Umbilical cord (tissue), 2 donors: ENCODE measurements at places on chromosomes 11 and 22. TPM values are rescaled to one million over a fixed set of nuclear protein-coding genes. Genes with fewer than 3 reads are reported as not detected.

DNA sequence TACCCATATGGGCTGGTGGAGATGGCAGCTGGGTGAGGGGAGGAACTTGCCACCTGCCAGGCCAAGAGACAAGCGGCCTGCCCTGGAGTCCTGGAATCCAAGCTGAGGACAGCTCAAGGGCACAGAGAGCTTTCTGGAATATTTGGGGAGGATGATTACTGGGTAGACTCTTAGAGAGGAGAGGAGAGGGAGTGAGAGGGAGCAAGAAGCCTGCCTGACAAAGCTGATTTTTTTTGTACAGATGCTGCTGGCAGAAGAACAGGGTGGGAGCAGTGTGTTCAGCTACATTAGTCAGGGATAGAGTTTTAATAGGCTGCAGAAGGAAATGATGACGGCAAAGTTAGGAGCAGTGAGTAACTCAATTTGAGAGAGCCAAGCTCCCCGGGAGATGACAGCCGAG is 299.3 kb downstream of the NXPE2 start:
- DNase-seq = peak; percentile 44

The SREBF2 gene
- total RNA-seq = 26.0 TPM

The YPEL1 gene
- 9.6 TPM for total RNA-seq

GRCh38 chr22:28628766-28629165 is 50.9 kb downstream of the TTC28 start:
- DNase-seq = no peak

DNA sequence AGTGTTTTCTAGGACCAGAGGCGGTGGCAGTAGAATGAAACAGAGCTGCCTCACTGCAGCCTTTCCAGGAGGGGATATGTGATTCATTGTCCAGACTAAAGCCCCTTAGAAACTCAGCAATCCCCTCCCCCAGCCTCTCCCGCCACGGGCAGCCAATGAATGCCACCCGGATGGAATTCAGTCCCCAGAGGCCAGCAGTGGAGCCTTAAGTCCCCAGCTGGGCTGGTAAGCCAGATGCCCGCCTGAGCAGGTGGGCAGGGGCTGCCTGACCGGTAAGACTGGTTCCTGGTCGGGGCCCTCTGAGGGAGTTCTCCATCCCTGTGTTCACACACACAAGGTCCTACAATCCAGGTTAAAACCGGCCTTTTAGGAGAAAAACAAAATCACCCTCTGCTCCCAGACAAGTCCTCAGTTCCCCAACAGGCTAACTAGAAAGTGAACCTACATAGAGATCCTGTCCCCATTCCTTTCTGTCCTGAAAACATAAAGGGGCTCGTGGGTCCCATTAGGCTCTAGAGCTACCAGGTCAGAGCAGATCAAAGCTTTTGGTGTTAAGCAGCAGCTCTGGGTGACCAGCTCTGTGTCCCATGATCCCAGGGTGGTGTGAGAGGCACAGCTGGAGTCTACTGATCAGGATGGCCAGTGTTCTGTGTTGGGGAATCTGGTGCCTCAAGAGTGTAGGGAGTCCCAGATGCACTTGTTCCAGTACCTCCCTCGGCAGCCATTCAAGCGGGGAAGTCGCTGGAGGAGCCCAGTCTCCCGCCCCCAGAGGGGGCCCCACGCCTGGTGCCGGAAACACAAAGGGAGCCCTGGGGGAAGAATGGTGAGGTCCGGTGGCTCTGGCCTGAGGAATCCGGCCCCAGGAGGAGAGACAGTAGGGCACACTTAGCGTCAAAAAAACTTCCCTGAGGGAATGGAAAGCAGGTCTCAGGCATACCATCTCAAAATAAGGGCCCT is 2.6 kb downstream of the PATZ1 start:
- peak; percentile 61 for DNase-seq

- DNase-seq = no peak
These were observed 148.5 kb downstream of the GRIK4 start for GRCh38 chr11:120660024-120660565.

The KRTAP5-2 gene
- total RNA-seq = not detected

The MMP12 gene
- total RNA-seq = 1.4 TPM

DNA sequence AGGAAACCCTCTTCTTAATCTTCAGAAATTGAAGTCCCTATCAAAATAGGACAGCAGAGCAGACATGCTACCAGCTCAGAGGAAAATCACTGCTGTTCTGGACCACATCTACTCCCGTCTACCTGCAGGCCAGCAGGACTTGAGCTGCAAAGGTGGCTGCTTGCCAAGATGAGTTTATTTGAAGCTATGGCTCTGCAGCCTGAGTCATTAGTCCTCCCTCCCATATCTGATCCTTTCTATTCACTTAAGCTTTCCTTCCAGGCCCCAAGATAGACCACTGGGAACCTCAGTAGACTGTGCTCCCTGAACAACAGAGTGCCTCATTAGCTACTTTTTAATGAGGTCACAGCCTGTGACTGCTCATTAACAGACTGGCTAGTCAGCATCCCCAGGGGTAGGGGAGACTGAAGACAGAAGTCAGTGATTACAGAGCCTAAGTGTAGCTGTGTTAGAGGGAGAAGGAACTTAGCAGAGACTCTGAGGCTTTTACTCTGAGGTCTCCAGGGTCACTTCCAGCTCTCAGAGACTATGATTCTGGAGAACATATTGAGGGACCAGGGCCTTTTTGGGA is 6.8 kb upstream of the OR10A2 start:
- peak; percentile 30 for DNase-seq

GRCh38 chr11:44611088-44611487 is 45.6 kb downstream of the CD82 start:
- DNase-seq = no peak

The DERL3 gene
- total RNA-seq = not detected

The LAYN gene
- 8.7 TPM for total RNA-seq

- DNase-seq = peak; percentile 41
These were observed 3.7 kb upstream of the TMEM109 start for GRCh38 chr11:60910281-60910687.

The LARGE2 gene
- not detected for total RNA-seq

- peak; percentile 75 for DNase-seq
These were observed 480.5 kb downstream of the MIAT start for GRCh38 chr22:27137871-27138337.

GRCh38 chr22:47835726-47836125 is 1073.3 kb downstream of the TBC1D22A start:
- peak; percentile 62 for DNase-seq

The ANO1 gene
- 4.6 TPM for total RNA-seq

DNA sequence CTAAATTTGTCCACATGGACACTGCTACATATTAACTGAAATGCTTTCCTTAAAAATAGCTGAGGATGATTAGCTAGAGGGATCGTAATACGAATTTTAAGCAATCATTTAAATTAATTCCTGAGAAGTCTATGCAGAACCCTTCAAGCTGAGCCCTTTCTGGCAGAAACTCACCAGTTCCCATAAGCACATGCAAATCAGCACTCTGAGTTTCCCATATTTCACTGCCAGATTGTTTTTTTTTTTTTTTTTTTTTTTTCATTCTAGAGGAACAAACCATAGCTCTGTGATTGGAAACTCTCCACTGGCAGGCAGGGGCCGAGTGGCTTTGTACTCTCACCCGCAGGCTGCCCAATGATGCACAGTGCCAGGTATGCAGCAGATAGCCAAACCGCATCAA is 145.6 kb downstream of the EFCAB6 start:
- DNase-seq = peak; percentile 41

GRCh38 chr22:49119551-49119952 is 708.1 kb downstream of the BRD1 start:
- DNase-seq = peak; percentile 40

The OR52L1 gene
- total RNA-seq = 3.4 TPM

DNA sequence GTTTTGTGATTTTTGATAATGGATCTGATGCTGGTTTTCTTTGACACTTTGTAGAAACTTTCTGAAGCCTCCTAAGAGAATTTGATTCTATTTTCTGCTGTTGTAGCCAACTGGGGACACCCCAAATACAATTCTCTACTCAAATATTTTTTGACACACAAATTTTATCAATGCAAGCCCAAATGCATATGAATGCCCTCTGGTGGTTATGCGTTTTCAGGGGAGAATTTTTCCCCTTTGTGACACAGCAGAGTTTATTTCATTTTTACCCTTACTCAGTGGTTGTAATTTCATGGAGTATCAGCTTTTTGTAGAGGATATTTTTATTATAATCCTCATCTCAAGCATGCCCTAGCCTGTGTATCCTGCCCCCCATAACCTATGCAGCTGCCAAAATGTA is 44.7 kb upstream of the MTMR2 start:
- no peak for DNase-seq

The FKBP2 gene
- total RNA-seq = 32.7 TPM
